GM23338 (cell line): ENCODE measurements at places on chromosomes 2 and 18. TPM values are rescaled to one million over a fixed set of nuclear protein-coding genes. Genes with fewer than 3 reads are reported as not detected.

DNA sequence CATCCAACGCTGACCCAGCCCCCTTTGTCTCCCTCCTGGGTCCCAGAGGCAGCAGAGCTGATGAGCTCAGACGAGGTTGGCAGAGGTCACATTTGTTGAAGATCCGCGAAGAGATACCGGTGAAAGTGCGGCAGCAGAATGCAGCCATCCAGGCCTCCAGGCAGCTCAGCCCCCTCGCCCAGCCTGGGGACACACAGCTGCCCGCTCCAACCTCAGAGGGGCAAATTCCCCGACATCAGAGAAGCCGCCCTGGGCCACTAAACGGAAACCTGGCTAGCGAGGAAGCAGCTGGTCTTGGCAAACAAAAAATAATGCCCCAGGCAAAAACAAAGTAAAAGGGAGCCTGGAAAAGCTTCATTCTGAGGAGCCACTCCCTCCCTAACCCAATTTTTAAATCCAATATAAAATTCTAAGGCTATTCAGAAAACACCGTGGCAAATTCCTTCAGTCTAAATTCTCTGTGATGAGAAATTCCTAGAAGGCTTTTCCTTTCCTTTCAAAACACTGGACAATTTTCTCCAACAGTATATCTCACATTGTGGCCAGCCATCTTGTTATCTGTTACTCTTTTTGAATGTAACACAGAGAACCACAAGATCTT, 262.4 kb downstream of the SS18 start:
- peak; percentile 34 for DNase-seq

- DNase-seq: no peak
Measured at GRCh38 chr2:11811036-11811654, 64.7 kb downstream of the LPIN1 start.

- DNase-seq: peak; percentile 74
Measured at GRCh38 chr2:70620020-70620419, 66.4 kb upstream of the TGFA start.

DNA sequence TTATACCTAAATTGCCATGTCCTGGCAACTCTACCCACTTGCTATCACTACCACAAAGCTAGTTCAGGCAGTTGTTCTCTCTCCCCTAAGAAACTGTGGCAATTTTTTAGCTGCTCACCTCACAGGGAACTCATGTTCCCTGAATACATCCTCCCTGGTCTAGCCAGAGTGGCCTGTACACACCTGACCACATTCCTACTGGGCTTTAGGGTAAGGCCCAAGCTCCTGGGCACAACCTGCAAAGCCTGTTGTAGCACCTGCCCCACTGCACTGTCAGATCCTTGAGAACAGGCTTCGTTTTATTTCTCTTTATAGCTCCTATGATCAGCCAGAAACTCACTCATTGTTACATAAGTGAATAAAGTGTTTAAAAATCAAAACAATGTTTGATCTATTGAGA, 21.5 kb downstream of the CNGA3 start:
- DNase-seq: no peak

Gene MRPL33
- total RNA-seq: 80.5 and 83.9 TPM in 2 replicates

Gene TWIST2
- 12.5 and 13.6 TPM in 2 replicates for total RNA-seq

Gene ZNF396
- total RNA-seq: 0.31 and 0.85 TPM in 2 replicates

Gene IL1F10
- not detected in 2 replicates for total RNA-seq

Gene ID2
- 87.0 and 135 TPM in 2 replicates for total RNA-seq

Gene IL37
- not detected in 2 replicates for total RNA-seq

Gene CNGA3
- total RNA-seq: not detected in 2 replicates

GRCh38 chr2:86783615-86784339, 6.9 kb downstream of the CD8A start:
- no peak for DNase-seq

Gene ZNF804A
- total RNA-seq: not detected in 2 replicates

Gene LRATD1
- 3.5 and 5.7 TPM in 2 replicates for total RNA-seq

DNA sequence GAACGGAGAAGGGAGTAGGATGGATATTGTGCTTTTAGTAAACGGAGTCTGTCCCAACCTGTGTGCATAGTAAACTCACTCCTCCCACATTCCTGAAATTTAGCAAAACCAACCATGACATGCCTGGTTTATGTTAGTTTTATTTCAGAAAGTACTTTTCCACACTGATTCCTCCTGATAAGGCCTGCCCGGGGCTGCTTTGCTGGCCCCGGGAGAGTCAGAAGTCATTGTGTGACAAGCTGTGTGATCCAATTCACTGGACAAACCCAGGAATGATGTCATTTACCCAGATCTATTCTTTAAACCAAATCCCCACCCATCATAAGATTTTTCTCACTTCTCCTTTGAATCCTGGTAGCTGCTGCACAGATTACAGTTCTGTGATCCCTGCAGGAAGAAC, 109.0 kb downstream of the SETBP1 start:
- DNase-seq: no peak

DNA sequence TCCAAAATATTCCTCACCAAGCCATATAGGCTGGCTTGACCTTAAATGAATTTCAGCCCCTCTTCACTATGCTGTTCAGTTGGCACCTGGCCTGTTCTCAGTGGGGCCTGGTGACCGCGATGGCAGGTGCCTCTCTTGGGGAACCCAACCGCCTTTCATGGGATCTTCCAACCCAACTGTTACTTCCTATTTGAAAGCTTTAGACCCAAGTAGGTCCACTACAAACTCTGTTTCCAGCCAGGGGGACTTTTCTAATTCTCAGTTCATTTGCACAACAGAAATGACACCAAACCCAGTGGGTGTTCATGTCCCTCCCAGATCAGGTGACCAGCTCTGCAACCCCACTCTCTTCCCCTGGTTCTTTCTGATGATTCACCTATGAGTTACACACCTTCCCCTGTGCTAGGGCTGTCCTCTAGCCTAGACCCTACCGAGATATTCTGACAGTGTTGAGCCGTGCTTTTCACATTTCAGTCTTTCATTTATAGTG, 35.6 kb upstream of the NDUFV2 start:
- no peak for DNase-seq

Gene NEURL3
- not detected in 2 replicates for total RNA-seq

DNA sequence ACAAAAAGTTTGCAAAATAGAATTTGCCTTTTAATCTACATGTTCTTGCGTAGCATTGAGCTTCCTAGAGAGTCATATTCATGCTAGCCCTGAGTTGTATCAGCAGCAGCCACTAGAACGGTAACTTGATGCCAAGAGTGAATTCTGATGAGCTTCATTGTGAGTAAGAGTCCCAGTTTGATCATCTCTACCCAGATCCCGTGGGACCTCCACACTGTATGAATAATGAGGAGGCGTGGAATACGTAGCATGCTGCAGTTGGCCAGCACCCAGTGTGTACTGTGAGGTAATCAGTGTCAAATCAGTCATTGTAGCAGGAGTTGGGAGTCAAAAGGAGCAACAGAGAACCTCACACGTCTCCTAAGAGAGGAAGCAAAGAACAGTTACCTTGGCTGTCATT, 197.9 kb downstream of the NEDD4L start:
- DNase-seq: no peak

- DNase-seq: no peak
Measured at GRCh38 chr2:10242451-10242850, 60.3 kb upstream of the HPCAL1 start.

Gene RAB27B
- 0.31 and 0.56 TPM in 2 replicates for total RNA-seq

DNA sequence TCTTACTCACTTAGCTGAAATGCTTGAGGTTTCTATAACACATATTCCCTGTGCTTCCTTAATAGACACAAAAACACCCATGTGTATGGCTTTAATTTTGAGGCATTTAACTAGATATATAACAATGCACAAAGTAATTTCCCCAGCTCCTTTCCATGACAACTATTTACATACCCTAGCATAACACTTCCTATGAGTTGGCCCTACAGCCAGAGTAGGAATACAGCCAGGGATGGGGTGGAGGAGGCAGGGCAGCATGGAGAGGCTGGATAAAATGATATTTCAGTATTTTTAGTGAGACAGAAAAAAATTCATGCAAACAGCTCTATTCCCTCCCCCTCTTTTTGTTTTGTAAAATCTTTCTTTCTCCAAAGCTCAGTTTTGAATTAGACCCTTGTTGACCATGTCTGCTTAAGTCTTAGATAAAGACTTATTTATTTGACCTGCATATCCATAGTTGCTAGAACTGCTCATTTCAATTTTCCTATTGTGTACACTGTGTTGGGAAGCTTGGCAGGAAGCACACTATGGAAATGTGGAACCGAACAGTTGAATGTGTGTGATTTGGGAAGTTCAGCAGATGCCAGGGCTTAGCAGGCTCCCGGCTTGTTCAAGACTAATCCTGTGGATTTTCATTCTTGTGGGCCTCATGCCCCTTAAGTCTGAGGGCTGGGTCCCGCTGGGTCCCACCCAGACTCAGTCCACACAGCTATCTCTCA, 11.2 kb upstream of the B3GNT2 start:
- no peak for DNase-seq

Gene VWC2L
- total RNA-seq: not detected in 2 replicates

- DNase-seq: no peak
Measured at GRCh38 chr18:62037989-62038778, 145.4 kb upstream of the RNF152 start.

Gene GNLY
- not detected in 2 replicates for total RNA-seq

GRCh38 chr18:31657823-31658669, 26.3 kb downstream of the B4GALT6 start:
- DNase-seq: no peak

DNA sequence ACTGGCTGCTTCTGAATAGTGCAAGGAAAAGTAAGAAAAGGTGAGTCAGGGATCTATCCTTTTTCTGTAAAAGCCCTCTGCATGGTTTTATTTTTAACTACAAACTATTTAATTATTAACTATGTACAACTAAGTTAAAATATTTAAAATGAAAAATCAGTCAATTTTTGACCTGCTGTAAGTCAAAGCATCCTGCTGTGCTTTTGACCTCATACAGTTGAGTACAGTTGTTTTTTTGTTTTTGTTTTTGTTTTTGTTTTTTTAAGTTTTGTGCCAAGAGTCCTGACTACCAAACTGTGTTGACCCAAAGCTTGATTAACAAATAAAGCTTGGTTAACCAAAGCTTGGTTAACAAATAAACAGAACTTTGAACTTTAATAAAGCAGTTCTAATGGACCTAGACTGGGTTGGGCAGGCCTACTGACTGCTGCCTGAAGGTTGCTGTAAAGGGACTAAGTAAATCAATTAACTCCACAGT, at the start of gene ACMSD:
Gene ACMSD, plus strand, starts transcription at position 474 of the 478 bp plus-strand sequence. CDS start 67 bp downstream, outside the sequence.
- DNase-seq: no peak
